ENCODE measurements at places on chromosomes 6 and 20.

DNA sequence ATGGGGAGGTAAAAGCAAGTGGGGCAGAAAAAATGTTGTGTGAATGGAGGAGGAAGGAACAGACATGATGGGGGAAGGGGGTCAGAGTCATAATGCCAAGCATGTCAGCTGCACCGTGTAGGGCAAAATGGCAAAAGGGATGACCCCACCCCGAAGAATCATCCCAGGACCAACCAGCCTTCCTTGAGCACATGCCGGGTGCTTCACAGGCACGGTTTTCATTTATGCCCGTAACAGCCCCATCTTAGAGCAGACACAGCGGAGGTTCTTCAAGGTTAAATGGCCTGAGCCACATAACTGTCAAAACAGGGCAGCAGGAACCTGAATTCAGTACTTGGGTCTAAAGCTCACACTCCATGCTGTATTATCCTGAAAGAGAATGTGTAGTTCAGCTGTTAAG is 322.2 kb downstream of the ZFAND3 start:
- no peak for DNase-seq

- no peak for DNase-seq
Observed at GRCh38 chr6:46898006-46898405, 23.7 kb downstream of the ADGRF5 start.

GRCh38 chr6:33949877-33950435 is 146.2 kb upstream of the MLN start:
- DNase-seq: peak; percentile 49

GRCh38 chr20:62601172-62601571 is 41.1 kb upstream of the SLCO4A1 start:
- no peak for DNase-seq

GRCh38 chr6:37048851-37049757 is 43.6 kb downstream of the FGD2 start:
- DNase-seq: no peak

GRCh38 chr6:163720460-163721235 is 306.1 kb downstream of the QKI start:
- no peak for DNase-seq

DNA sequence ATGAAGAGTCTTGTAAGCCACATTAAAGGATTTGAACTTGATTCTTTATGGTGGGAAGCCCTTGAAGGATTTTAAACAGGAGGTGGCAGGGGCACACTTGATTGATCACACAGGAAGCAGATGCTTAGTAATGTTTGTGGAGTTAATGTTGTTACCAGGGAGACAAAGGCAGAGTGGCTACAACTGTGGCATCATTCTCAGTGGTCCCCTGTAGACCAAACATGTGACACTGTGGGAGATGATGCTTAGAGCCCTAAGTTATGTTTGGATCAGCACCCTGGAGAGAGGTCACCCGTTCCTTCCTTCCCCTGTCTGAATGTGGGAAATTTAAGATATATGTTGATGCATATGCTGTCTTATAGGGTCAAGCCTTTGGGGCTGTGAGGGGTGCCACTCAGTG is 53.2 kb downstream of the EIF2S2 start:
- DNase-seq: no peak

DNA sequence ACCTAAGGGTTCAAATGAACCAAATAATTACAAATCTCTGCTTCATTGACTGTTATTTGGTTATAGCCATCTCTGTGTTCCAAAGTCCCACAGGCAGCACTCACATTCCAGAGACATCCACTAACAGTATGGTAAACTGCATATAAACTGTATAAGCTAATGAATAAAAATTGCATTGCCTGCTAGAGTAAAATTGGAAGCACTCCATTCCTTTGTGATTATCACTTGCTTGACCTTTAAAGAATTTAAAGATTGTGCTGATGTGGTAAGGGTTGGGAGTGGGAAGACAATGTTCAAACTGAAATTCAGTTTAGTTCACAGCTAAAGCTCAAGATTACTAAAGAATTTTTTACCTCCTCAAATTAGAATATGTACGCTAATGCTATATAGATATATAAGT is 31.0 kb upstream of the OSTM1 start:
- DNase-seq: no peak

- DNase-seq: peak; percentile 93
Observed at GRCh38 chr6:24721461-24722215, 2.7 kb upstream of the C6orf62 start.

DNA sequence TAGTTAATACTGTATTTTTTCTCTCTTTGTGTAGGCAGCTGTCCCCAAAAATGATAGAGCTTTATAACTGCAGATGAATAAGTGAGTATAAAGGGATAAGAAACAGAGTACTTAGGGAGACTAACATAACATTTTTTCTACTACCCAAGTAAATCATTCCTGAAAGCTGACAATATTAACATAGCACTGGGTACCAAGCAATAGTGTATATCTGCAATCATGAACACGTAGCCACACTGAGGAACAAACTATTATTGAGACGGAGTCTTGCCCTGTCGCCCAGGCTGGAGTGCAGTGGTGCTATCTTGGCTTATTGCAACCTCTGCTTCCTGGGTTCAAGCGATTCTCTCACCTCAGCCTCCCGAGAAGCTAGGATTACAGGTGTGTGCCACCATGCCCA is 105.9 kb downstream of the SESN1 start:
- no peak for DNase-seq

DNA sequence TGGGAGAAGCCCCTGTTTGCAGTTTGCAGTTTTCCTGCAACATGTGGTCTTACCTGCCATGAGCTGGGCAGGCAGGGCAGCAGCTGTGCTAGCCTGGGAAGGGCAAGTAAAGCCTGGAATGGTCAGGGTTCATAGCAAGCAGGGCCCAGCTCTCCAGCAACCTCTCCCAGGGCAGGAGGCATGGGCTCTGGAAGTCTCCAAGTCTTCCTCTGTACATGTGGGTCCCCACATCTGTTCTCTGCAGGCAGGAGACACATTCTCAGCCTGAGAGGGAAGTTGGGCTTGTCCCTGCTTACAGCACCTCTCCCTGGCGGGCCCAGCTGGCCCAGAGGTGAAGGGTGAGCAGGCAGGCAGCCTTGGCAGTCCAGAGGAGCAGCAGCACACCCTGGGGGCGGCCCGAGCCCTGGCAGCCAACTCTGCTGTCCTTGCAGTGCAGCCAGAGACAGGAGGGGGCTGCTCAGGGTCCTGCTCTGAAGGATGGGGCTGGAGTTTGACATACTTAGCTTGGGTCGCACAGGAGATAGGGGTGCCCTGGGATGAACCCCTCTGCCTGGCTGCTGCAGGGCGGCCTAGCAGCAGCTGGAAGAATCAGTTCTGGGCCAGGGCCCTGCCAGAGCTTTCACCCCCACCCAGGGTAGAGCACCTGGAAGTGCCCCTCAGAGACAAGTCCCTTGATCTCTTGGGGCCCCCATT is 176.0 kb downstream of the MRPL14 start:
- DNase-seq: no peak

DNA sequence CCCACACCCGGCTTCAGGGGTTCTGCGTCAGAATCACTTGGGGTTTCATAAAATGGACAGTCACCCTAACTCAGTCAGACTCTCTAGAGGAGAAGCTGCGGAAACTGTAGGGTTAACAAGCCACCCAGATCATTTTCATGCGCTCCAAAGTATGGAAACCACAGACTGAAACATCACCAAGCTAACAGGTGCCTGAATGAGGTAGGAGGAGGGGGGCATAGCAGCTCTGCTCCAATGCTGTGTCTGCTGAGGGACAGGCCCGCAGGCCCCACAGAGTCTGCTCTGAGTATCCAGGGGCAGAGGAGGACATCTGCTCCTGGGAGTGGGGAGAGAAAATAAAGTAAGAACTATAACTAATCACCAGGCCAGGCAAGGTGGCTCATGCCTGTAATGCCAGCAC is 97.1 kb upstream of the AKAP12 start:
- no peak for DNase-seq

DNA sequence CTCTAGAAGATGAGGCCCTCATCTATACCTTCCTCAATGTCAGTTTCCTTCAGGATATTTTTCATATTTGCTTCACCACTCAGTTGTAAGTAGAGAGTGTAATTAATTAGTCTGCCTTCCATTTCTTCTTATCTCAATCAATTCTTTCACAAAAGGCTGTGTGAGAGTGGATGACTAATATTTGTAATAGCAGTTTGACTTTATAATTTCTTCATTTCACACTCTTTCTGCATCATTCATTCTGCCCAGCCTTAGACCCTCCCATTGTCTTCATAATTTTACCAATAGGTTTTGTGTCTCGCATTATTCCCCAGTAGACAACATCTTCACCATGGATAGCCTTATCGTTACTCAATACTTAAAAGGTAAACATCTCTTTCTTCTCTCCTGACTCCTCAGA is 1239.3 kb upstream of the MAP3K7 start:
- DNase-seq: no peak

- peak; percentile 74 for DNase-seq
Observed at GRCh38 chr20:34129518-34130162, 17.6 kb upstream of the EIF2S2 start.

DNA sequence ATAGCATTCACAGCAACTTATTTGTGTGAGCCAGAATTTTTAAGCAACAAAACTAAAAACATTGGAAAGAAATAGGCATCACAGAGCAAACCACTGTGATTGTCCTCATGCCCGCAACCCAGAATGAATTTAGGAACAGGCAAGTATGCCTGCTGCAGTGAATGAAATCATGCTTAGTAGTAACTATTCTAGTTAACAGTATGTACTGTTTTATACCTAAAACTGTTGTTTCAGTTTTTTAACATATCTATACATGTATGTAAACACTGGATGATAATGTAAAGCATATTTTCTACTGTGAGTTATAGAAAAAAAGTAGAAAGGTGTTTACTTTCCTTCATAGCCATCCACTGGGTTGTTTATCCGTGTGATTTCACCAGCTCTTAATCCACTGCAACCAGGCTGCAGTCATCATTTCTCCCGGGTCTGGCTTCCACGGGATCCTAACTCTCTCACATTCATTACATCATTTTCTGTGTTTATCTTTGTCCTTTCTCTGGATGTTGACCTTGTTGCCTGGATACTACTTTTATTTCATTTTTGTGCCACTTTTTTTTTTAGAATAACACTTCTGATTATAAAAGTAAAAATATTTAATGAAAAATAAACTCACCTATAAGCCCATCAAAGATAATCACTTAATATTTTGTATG is 3.6 kb upstream of the ARFGEF3 start:
- DNase-seq: no peak

GRCh38 chr6:89222712-89223039 is 5.5 kb upstream of the GABRR1 start:
- DNase-seq: no peak

DNA sequence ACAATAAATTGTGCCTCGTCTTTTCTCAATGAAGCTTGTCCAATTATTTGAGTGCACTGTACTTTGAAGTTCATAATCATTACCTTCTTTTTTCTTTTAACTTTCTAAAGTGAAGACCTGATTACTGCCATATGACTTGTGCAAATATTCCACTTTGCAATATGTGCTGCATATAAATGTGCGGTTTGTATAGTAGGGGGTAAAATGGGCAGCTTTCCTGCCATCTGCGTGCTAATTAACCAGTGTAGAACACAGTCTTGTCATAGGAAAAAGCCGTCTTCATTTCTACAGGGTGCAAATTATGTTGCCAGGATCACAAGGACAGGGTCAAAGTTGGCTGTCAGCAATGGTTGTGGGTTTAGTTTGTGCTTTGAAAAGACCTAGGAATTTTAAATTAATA is 397.0 kb downstream of the NKAIN2 start:
- no peak for DNase-seq

DNA sequence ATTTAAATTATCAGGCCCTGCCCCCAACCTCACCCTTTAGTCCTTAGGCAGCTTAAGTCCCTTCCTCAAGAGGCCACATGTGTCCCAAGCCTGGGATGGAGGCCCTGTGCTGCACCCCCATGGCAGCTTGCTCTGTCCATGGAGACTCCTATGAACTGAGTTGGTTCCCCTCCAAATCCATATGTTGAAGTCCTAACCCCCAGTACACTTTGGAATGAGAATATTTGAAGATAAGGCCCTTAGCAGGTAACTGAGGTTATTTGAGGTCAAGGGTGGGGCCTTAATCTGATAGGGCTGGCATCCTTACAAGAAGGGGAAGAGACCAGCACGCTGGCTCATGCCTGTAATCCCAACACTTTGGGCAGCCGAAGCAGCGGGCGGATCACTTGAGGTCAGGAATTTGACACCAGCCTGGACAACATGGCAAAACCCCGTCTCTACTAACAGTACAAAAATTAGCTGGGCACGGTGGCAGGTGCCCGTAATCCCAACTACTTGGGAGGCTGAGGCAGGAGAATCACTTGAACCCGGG is 6.7 kb upstream of the BEND3 start:
- DNase-seq: no peak

DNA sequence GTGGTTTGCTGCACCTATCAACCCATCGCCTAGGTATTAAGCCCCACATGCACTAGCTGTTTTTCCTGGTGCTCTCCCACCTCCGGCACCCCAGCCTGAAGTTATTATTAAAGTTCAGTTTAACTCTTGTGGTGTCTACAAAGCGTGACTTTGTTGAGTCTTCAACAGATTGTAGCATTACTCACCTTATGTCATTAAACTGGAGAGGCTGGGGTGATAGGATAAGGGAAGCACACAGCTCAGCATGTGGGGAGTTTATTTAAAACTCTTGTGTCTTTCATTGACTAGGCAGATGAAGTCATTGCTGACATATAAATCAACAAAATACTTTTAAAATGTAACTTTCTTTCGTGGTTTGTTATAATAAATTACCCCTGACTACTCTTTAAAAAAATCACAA is 84.7 kb upstream of the GCM1 start:
- DNase-seq: no peak

GRCh38 chr6:20978151-20978614 is 443.9 kb downstream of the CDKAL1 start:
- DNase-seq: no peak

GRCh38 chr20:33393609-33394008 is 7.7 kb downstream of the CDK5RAP1 start:
- DNase-seq: no peak

GRCh38 chr20:58843128-58843556 is 7.6 kb downstream of the GNAS-AS1 start:
- no peak for DNase-seq

DNA sequence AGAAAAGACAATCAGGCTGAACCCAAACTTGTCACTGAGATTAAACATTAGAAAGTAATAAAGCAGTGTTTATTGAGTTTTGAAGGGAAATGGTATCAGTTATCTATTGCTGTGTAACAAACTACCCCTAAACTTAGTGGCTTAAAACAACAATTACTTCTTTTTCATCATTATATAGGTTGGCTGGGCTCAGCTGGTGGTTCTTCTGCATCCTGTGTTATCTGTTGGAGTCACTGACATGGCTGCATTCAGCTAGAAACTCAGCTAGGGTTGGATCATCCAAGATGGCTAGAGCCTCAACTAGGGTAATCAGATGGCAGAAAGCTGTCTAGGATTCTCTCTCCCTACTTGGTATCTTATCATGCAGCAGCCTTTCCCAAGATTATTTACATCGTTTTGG is 12.5 kb upstream of the RIN2 start:
- DNase-seq: no peak

GRCh38 chr20:42435230-42435629 is 754.5 kb downstream of the PTPRT start:
- DNase-seq: no peak

DNA sequence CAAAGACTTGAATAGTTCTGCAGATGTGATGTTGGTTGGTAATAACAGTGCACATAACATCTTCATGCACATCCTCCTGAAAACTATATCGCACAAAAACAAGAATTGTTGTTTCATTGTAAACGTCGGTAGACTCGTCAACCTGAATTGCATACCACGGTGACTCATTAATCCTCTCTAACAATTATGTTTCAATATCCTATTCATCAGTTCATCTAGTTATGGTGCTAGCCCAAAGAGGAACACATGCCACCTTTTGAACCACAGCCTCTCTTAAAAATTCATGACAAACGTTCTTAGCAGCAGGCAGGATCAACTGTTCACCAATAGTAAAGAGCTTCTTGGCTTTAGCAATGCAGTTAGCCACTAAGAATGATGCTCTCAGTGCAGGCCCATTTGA is 25.0 kb downstream of the CRYBG1 start:
- no peak for DNase-seq

All from head of caudate nucleus (tissue), 42 donors.